Right lobe of liver (tissue), 6 donors: ENCODE measurements at places on chromosomes 3 and 15.

- DNase-seq = no peak
Measured at GRCh38 chr3:196208942-196209695, 2.1 kb downstream of the ZDHHC19 start.

- no peak for DNase-seq
Measured at GRCh38 chr15:23646165-23647000, 1.3 kb downstream of the MAGEL2 start.

DNA sequence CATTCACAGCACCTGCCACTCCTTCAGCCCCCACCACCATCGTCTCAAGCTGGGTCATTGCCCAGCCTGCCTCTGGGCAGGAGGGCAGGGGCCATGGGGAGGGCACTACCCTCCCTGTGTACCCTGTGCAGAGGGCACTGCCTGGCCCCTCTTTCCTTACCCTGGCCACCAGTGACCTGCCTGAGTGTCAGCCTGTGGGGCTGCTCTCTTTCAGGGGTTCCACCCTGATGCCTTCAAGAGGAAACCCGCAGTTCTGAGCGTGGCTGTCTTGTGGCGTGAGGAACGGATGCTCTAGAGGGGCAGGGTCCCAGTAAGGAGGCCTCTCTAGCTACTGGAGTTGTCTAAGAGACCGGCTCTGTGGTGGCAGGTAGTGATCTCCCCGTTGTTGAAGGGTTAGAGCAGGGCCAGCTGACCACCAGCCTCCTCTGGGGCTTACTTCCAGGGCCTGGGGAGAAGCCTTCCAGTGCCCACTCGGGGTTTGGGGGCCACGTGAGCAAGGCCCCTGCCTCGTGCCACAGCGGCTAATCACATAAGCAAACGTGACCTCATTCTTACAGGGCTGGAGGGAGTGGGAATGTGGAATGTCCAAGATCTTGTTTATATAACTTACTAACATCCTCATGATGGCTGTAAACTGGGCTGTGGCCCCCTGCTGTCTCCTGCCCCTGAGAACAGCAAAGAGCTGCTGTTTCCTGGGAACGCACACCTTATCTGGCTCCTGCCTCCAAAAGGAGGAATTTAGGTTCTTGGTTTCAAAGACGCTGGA, 31.4 kb upstream of the SEC13 start:
- DNase-seq = peak; percentile 38

DNA sequence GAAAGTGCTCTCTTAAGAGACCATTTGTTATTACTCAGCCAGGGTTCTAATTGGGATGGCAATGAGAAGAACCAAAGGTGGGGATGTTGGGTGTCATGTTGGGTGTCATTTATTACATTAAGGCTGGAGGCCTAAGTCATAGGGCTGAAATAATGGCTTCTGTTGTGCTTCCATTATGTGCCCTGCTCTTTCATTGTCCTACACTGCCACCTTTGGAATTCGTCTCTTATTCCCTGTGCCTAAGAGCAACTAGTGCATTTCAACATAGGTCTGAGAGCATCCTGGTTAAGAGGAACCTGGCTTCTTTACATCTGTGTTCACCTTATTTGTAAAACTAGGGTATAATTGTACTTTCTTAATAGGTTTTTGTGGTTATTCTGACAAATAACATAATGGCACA, 32.2 kb downstream of the RIOX2 start:
- no peak for DNase-seq

GRCh38 chr3:71584394-71585011, 975 bp upstream of the FOXP1 start:
- peak; percentile 49 for DNase-seq

DNA sequence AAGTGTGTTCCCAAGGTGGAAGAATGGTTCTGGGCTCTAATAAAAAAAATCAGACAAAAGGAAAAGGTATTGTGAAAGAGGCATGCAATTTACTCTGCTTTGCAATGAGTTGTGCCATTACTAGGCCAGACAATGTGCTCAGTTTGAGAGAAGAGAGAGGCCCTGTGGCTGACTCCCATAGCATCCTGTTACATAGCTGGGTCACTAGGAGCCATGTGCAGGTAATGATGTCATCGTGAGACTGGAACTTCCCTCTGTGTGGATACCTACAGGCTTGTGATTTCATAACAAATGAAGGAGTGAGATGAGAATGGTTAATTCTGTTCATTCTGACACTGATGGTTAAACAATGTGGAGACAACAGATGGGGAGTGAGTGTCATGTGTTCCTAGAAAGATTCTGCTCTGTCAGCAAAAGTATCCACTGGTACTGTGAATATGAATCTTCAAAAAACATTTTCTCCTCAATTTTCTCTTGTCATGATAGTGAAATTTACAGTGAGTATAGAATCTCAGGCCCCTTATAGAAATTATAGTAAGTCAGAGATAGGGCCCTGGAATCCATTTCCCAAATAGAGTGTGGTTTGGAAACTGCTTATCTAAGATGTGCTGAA, 648.7 kb upstream of the DPPA4 start:
- DNase-seq = no peak

DNA sequence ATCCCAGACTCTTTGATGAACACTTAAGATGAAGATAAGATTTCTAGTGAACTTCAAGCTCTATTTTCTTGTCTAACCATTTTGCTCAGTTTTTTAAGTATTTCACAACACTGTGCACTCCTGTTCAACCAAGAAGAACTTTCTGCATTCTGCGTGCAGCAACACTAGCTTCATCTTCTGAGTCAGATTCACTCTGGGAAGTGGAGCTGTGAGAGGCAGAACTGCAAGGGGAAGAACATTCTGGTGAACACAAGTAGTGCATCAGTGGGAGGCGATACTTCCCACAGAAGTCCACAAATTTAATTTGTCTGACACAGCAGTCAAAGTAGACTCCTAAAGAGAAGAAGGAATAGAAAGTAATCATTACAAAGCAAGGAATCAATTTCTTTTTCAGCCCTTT, 18.1 kb downstream of the LRRC58 start:
- DNase-seq = no peak

- DNase-seq = no peak
Measured at GRCh38 chr3:70554170-70554569, 241.7 kb upstream of the MDFIC2 start.

DNA sequence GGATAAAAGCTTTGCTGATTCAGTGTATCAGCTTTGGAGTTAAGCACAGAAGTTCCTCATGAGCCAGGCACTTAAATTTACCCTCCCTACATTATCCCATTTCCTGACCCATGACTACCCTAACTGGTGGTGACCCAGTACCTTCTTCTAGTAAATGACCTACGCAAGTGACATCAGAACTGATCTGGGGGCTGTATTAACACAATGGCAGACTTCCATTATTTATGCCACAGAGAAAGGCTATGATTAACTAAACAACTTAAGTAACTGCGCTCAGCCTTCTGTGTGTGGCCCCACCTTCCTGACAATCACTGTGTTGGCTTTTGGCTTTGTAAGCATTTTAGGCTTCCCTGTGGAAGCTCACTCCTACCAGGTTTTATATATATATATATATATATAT, 1.9 kb downstream of the MB21D2 start:
- no peak for DNase-seq

- DNase-seq = no peak
Measured at GRCh38 chr15:40746916-40747418, 8.1 kb downstream of the RMDN3 start.
